Hematopoietic multipotent progenitor cell treated with erythropoietin and hydrocortisone succinate and interleukin-3 and kit ligand, for 8 days (in vitro differentiated cells): ENCODE measurements at places on chromosomes 16 and 17.

- DNase-seq, result no peak
Measured at GRCh38 chr16:78502812-78503350, 403.4 kb downstream of the WWOX start.

- no peak for DNase-seq
Measured at GRCh38 chr17:4266550-4266949, 2.8 kb upstream of the ANKFY1 start.

DNA sequence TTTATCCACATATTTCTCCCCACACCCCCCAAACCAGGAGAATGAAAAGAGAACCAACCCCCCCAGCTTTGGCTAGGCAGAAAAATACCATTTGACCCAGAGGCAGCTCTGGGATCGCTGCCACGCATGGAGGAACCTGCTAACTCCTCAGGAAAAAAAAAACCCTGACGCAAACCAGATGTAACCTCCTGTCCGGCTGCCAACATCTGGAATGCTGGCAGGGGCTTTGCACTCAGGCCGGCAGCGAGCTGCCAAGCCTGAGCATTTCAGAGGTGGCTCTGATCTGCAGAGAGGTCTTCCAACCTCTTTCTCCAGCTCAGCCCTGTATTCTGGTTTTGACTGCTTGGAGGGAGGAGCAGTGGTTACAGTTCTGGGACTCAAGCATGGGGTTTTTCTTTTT lies 8.2 kb downstream of the IGFBP4 start:
- DNase-seq, result no peak

DNA sequence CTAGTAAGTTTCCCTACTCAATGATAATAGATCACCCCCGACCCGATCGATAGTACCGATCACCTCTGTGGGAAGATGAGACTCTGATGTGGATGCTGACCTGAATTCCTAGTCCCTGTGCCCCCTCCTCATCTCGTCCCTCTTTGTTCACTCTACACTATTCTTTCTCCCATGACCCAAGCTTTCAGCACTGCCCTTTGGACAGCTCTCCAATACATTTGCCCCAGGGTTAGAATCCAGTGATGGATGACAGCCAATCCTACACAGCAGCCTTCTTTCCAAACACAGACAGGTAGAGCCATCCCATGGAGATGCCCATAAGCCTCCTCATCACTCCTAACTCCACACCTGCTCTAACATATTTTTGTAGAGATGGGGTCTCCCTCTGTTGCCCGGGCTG lies 141.1 kb downstream of the GSG1L start:
- DNase-seq, result no peak

DNA sequence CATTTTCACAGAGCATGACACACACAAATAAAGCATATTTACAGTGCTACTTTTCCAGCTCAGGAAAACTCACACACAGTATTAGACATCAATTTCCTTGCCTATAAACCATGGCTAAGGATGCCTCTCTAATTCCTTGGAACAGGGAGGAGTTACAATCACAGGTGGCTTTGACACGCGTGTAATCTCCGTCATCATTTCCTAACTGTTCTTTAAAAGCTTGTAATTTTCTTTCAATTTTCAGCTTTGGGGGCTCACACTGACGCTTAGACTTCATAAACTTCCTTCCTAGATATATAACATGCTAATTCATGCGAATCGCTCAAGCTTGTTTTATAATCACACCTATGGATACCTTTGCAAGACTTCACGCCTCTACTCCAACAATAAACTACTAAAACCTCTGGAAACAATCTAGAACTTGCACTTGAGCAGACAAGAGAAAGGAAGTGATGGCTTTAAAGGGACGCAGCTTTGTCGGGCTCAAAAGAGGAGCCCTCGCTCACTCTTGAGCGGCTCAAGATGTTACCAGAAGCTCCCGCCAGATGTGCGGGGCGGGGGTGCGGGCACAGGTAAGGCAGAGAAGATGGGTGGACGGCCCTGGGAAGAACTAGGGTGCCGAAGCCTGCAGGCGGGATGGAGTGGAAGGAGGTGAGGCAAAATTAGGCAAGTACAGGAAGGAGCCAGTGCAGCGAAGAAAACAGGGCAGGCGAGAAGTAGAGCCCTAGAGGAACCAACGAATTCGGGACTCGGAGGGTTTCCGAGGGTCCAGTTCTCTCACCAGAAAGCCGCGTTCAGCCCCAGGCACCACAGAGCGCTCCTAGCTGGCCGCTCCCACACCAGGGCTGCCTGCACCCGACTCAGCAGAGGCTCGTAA lies 631 bp downstream of the RETREG3 start:
- DNase-seq, result no peak

GRCh38 chr17:82815790-82816305 lies 24.0 kb downstream of the ZNF750 start:
- no peak for DNase-seq

GRCh38 chr16:80299416-80299815 lies 241.4 kb upstream of the DYNLRB2 start:
- no peak for DNase-seq

DNA sequence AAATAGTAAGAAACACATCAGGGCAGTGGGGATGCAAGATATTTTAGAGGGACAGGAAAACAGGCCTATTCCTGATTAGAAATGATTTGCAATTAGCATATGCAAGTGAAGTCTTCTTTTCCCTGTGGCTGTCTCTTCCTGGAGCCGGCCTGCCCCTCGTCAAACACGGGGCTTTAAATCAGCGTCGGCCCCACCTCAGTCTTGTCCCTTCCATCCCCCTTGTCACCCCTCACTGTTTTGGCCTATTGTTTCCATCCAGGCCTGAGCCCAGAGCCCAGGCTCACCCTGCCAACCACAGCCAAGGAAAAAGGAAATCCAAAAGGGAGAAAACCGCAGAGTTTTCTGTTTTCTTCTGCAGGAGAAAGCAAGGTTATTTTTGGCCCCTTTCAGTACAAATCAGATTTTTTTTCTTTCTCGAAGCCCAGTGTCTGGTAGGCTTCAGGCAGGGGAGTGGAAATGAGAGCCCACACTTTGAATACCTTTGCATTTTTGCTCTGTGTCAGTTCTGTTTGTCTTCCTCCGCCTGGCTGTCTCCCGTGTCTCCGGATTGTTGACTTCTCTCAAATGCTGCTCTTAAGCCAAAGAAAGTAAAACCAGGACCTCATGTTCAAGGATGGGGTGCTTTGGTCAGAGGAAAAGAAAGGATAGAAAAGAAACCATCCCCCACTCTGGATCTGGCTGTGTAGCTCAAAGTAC lies 399.9 kb upstream of the CDH11 start:
- no peak for DNase-seq

GRCh38 chr16:23640615-23640930 lies 537 bp downstream of the PALB2 start:
- no peak for DNase-seq

DNA sequence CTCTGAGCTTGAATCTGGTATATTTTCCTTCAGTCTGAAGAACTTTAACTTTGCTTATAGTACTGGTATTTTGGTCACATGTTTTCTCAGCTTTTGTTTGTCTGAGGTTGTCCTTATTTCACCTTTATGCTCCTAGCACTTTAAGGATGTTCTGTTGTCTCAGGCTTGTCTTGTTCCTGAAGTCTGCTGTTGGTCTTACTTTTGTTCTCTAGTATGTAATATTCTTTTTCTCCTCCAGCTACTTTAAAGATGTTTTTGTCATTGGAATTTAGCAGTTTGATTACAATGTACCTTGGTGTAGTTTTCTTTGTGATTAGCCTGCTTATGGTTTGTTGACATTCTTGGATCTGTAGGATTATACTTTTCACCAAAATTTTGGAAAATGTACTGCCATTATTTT lies 23.6 kb downstream of the RPTOR start:
- DNase-seq, result no peak

DNA sequence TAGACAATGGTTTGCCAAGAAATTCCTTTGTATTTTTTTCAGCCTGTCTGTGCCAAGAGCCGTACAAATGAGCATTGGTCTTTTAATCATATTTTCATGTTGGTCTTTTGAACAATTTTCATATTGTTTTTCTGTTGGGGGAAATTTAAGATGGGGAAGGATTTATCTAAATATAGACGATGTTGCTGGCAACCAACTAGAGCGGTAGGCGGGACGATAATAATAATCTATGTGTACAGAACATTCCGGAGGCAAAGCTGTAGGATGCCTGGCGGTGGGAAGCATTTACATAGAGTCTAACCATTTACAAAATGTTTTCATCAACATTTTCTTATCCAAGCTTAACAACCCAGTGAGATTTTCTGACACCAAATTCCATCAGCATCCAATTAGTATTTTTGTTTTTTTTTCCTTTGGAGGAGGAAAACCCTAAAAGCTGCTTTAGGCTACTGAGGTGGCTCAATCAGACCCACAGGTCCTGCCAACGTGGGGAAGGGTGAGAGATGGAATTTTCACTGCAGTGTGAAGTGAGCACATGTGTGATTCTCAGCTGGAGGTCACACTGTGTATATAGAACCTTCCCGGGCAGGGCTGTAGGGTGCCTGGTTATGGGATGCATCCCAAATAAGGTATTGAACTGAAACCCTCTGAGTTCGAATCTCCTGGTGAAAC lies 11.7 kb upstream of the SEC14L1 start:
- no peak for DNase-seq

DNA sequence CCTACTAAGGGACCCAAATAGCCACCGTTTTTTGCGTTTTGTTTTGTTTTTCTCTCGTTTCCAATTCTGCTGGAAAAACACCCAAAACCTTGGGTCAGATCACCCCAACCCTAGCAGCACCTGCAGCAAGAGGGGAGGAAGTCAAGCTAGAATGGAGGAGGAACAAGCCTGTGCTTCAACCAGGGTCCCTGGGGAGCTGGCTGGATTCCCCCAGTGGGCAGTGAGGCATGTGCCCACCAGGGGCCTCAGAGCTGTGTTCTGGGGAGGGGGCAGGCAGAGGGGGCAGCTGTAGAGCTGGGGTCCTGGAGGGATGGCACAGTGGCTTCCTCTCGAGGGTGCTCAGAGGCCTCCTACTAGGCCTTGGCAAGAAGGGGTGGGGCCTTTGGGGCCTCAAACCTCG lies 6.5 kb downstream of the CD79B start:
- DNase-seq, result no peak

- DNase-seq, result peak; percentile 80
Measured at GRCh38 chr17:39623356-39623950, 3.3 kb upstream of the PPP1R1B start.

GRCh38 chr16:9365370-9365728 lies 273.9 kb downstream of the HAPSTR1 start:
- DNase-seq, result no peak

GRCh38 chr17:28572259-28573039 lies 1.1 kb upstream of the PIGS start:
- peak; percentile 54 for DNase-seq

DNA sequence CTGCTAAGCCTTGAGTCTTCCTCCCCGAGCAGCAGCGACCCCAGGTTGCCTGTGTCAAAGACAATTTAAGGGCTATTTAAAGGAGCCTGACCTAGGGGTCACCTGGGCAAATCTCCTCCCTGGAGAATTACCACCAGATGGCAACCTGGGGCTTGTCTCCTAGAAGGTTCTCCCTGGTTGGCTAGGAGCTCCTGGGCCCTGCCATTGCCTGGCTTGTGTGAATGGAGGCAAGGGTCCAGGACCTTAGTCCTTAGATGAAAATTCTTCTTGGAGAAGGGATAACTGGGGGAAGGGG lies 51.3 kb upstream of the TAC4 start:
- no peak for DNase-seq

DNA sequence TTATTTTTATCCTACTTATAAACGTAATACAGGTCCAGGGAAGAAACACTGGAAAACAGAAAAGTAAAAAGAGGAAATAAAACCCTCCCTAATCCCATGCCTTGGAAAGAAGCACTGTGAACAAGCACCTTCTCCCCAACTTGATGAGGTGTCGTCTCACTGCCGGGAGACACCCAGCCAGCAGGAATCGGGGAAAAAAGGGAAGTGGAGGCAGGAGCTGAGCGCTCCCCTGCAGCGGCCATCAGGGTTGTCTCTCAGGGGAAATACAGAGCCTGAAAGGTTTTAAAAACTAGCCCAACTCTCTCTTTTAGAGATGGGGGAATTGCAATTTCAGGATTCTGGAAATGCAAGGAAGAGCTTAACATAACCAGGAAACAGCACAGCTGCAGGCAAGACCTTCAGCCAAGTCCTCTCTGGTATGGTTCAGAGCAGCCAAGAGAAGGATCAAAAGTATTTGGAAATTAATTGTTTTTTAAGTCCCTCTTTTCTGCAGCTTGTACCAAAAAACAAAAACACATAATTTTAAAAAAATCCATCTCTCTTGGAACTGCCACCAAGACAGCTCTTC lies 96.3 kb upstream of the RCVRN start:
- no peak for DNase-seq

DNA sequence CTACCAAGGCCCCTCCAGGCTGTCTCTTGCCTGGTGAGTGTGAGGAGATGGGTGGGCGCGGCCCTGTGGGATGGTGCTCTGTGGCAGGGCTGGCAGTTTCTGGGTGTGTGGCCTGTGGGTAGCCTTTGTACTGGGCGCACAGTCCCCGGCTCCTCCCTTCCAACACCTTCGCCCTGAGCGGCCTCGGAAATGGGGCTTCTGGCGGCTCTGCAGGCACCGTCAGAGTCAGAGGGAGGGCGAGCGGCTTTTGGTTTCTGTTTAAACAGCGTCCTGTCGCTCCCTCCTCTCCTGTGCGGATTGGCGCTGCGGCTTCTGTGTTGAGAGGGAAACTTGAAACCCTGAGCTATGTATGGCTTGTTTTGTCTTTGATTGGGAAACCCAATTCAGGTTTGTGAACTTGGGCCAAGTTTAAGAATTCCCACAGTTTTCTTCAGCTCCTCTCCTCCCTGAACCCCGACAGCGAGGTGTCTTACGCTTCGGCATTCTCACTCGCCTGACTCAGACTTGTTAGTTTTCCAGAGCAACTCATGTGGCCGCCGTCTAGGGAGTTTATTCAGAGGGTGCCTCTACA lies 8.3 kb upstream of the ZNF750 start:
- no peak for DNase-seq

DNA sequence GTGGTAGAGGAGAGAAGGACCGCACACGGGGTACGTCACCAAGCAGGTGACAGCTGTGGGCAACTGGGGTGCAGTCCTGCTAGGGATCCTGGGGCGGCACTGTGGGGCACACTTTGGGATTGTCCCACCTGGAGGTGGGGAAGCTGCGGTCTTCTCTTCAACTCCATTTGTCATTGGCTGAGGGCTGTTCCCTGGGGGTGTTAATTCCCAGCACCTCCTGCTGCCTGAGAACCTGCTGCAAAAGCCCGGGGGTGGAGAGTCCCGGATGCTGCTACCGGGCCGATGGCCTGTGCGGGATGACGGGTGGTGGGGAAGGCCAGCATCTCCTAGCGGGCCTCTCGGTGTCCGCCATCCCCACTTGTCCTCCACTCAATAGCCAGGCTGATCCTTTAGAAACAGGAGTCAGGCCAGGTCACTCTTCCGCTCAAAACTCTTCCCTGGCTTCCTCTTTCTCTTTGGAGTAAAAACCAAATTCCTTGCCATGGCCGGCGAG lies 100.2 kb downstream of the CYLD start:
- DNase-seq, result no peak

DNA sequence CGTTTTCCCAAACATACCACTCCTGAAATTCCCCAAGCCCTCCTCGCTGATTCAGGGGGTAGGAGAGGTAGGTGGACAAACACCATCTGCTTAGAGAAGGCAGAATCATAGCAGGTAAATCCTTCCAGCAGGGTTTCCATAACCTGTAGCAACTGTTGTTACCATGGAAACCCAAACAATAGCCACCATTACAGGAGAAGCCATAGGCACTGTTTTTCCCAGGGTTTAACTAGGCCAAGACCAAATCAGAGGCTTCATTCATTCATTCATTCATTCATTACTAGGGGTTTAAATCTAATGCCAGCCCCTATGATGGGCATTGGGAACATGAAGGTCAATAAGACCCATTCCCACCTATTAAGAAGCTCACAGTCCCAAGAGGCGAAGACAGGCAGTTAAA lies 25.5 kb upstream of the CIITA start:
- DNase-seq, result no peak

GRCh38 chr17:48429638-48430586 lies at the start of gene SKAP1:
Gene SKAP1 (minus strand): TSS chr17:48430214.
- DNase-seq, result peak; percentile 80
